AML-193 (cell line): ENCODE measurements at places on chromosomes 11 and 22.

- DNase-seq: peak; percentile 53
These were observed 24.0 kb downstream of the SLC43A1 start for GRCh38 chr11:57491371-57492061.

DNA sequence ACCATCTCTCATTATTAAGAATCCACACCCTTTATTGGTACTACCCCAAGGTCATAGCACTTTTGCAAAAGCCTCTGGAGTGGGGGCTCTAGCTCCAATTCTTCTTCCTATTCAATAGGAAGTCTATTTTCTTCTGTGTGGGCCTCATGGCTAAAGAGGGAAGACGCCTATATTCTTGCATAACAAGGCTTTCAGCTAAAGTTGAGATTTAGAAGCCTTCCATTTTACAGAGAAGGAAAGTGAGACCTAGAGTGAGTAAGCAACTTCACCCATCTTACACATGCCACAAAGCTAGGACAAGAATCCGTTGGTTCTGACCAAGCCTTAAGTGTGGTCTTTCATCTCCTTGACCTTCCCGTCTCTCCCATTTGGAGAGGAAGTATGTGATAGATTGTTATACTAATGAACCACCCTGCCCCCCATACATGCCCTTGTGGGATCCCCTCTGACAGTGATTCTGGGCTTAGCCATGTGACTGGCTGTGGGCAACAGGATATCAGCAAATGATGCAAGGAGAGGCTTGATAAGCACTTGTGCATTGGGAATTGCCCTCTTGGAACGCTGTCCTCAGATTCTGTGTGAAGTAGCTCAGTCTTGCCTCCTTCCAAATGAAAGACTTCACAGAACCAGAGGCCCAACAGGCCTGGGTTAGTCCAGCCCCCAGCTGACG lies 12.3 kb downstream of the BACE1 start:
- DNase-seq: no peak

DNA sequence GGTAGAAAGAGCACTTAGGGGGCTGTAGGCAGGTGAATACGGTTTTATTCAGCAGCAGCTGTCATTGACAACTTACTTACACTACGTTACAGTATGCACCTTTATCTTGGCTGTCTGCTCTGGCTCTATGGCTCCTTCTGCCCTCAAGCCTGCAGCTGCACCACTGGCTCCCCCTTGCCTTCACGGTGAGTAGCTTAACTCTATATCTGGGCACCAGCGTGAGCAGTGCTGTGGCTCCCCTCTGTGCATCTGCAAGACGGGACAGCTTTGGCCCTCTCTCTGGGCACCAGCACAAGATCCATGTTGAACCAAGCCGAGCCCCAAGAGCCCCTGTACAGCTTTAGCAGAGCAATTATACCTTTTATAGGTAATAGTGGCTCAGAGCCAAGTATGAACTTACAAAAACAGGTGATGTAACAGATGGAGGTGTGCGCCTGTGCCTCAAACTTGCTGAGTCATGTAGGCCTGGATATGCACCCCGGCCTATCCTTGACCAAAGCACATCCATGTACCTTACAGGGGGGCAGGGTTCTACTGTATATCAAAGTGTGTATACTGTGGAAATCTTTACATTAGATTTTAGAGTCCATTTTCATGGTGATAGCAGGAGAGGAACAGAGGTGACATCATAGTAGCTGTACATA lies 96.9 kb upstream of the CTSC start:
- no peak for DNase-seq

DNA sequence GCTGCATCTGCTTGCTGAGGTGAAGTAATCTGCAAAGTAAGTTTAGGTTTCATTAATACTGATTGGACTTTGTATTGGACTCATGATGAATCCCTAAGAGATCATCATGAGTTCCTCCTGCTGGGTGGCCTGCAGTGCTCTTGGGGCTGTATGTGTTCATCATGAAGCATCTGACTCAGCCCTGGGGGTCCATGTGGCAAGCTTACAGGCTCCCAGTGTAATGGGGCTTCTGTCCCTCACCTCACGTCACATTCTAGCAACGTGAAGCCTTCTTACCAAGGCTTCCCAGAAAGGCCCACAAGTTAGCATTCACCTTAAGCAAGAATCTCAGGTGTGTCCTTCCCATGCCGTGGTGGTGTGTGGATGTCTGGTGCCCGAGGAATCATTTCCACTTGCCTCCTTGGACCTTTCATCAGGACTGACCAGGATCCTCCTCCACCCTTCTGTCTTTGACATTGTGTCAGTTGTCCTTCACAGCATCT lies 23.7 kb downstream of the CRKL start:
- DNase-seq: no peak
